ENCODE measurements at places on chromosomes 2 and 18.

DNA sequence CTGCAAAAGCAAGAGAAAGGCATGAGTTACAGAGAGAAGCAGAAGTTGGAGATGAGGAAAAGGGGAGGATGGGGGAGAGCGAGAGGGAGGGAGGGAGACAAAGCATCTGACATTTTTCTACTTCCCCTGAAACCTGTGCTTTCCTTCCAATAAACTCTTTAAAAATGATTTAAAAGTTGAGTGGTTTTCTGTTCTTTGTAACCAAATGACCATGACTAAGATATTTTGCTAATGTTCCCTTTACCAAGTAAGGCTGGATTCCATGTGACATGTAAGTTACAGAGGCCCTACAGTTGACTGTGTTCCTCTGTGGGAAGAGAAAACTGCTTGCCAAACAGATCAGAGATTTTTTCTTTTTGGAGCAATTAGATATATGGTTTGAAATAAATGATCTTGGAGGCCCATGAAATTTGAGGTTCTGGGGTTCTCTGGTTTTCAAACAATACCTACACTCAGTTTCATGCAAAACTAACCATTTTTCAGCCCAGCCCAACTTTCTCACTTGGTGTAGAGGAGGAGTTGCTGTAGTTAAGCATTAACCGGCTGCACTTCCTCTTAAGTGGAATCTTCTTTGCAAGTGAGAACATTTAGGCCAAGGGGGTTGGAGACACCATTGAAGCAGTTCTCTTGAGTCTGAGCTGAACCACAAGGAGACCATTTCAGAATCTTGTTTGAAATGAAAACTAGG, 34.5 kb downstream of the INSIG2 start:
- no peak for DNase-seq

DNA sequence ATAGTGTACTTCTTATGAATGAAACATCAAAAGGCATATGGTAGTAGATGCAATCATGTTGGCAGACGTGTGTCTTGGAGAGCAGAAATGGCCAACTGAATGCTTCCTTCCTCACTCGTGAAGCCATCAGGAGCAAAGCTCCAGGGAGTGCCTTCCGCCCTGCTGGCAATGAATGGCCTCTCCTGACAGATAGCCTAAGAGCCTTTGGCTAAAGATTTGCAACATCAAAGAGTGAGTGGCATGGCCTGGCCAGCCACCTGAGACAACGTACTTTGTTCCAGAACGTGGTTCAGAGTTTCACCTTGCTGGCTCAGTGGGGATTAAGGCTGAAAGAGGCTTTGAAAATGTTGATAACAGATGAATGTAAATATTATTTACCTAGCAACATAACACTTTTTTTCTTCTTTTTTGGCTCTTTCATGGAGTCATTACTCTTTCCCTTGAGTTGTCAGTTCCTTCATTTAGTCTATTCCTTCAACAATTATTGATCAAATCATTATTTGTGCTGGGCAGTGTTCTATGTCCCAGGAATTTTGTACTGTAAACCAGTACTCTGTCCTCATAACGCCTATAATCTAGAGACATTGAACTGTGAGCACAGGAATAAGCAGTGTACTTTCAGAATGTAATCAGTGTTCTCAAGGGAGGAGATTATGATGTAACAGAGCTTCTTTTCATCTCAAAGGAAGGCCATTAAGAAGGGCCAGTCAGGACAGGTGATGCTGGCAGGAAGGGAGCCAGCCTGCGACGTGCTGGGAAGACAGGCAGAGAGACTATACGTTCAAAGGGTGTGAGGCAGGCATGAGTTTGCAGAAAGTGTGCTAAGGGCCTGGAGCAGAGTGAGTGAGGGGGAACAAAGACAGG, 59.4 kb upstream of the SH3RF3 start:
- no peak for DNase-seq

DNA sequence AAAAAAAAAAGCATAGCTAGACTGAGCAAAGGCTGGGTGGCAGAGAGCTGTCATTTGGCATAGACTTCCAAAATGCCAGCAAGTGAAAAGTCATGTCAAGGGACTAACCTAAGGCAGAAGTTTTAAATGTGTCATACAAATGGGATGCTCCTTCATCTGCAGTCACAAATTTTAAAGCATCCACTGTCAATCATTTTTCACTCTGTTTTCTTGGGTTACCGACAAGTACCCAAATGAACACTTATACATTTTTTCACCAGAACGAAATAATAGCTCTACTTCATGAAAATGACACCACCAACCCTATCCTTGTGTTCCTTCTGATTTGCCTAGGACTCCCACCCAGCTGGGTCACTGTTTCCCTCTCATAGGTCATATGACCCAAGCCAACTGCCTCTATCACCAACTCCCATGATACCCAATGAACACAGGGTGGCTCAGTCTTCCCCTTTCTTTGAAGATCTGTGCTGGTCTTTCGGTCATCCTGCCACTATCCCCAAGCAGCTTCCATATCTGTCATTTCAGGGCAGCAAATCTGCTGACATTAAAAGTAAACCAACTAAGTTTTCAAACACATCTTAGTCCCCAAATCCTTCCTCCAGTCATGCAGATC, 21.5 kb downstream of the KLF7 start:
- DNase-seq: no peak

GRCh38 chr2:191222507-191222906, 22.7 kb upstream of the MYO1B start:
- no peak for DNase-seq

DNA sequence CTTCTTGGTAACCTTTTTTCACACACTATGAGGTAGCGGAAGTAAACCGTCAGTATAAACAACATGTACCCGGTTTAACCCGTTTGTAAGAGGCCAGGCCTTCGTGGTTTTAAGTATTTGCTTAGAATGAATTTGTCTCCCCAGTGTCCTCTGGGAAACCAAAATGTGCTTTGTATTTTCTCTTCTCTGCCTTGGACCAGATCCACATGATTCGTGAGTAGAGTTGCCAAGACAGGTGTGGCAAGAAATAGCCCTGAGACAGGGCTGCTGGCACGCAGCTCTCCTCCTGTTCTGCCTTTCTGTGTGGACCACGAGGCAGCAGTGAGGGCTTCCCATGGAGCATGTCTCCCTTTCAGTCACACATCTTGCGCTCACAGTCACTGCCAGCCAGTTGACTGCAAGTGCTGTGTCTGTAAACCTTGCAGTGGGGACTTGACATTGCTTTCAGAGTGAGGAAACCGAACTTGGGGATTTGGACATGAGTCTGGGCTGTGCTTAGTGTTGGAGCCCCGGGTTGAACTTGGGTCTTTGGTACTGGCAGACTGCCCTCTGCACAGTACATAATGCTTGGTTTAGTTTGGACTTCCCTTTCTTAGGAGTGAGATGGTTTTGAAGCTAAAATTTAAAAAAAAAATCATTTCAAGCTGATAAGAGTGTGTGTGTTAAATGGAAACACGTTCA, 19.1 kb downstream of the BCL2L11 start:
- DNase-seq: no peak

GRCh38 chr2:17252258-17252657, 266.0 kb downstream of the RAD51AP2 start:
- no peak for DNase-seq

DNA sequence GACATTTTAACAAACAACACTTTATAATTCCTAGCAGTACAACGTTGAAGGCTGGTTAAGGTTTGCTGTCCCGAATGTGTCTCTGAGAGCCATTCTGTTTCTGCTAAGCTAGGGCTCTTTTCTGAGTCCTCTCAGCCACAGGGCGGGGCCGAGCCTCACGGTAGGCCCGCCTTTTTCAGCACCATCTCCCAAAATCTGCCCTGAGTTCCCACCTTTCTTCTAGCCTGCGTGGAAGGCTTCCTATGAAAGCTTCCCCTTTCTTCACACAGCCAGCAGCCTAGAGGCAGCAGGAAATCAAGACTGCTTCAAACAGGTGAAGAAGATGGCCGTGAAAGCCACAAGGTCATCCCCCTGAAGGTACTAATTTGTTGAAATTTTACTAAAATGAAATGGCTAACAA, 255.5 kb downstream of the CDH2 start:
- no peak for DNase-seq

DNA sequence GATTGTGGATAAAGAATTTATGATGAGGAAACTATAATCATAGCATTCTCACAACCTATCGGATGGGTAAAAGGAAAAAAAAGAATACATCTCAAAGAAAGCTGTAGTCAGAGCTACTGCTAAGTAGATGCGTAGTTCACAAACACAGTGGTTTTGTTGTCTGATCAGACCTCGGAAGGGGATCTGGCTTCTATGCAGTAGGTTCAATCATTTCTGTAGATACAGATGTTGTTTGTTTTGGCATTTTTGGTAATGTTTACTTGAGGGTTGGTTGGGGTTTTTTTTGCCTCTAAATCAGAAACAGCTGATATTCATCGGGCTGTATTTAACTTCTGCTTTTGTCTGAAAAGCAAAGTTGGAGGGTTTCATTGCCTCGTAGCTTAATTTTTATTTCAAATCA, 42.1 kb downstream of the NPAS2 start:
- DNase-seq: no peak

- DNase-seq: no peak
These were observed 32.2 kb upstream of the TRIB2 start for GRCh38 chr2:12684471-12684936.

Data from stimulated activated CD8-positive, alpha-beta memory T cell treated with anti-CD3 and anti-CD28 coated beads, Interleukin-15, amount 100 ng/mL, for 24 hours (primary cell).